ENCODE measurements at places on chromosomes 5 and 9. TPM values are rescaled to one million over a fixed set of nuclear protein-coding genes. Genes with fewer than 3 reads are reported as not detected.

- DNase-seq = no peak
Observed at GRCh38 chr9:105957830-105958229, 263.5 kb downstream of the TMEM38B start.

DNA sequence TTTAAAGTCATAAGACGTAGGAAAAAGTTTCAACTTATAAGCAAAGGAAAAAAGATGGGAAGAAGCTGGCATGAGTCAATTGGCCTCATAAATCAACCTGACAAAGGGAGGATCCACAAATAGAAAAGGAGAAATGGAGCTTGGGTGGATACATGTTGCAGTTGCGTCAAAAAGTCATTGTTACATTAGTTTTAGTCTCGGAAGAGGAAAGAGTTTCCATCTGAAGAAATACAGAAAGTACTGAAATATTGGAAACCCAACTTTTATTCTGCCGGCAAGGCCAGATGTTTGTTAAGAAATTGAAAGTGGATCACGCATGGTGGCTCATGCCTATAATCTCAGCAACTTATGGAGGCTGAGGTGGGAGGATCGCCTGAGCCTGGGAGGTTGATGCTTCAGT is 11.3 kb upstream of the TIMD4 start:
- no peak for DNase-seq

Gene SHB
- total RNA-seq = 14.7 TPM

DNA sequence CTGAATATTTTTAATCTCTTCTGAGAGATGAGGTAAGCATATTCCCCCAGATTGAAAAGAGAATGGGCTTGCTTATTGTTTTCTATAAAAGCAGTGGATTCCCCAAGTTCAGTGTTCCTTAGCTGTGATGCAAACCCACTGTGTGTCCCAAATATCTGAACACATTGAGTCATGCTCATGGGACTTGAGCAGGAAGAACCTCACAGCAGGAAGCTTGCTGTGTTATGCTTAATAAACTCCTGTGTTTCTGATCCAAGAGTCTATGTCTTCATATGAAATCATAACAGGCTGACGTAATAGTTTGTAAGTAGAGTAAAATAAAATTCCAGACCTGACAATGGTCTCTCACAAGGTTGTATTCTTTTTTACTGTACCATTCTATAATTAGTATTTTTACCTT is 24.8 kb upstream of the LOX start:
- DNase-seq = no peak

Gene RASEF
- 0.03 TPM for total RNA-seq

Gene ARSI
- total RNA-seq = 0.65 TPM

DNA sequence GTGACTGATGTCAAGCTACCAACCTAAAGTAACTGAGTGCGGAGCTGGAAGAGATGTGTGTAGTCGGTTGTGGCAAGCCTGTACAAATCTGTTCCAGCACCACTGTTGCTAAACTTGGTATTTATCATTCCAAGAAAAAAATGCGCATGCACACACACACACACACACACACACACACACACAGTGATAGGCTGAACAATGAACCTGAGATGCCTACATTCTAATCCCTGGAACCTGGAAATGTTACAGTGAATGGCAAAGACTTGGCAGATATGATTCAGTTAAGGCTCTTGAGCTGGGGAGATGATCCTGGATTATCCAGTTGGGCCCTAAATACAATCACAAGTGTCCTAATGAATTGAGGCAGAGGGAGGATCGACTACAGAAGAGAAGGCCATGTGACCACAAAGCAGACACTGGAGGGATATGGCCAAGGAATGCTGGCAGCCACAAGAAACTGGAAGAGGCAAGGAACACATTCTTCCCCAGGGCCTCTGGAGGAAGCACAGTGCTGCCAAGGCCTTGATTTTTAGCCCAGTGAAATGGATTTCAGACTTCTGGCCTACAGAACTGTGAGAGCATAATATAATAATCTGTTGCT is 49.7 kb upstream of the LHFPL2 start:
- DNase-seq = no peak

Gene PTPN3
- total RNA-seq = 46.7 TPM

DNA sequence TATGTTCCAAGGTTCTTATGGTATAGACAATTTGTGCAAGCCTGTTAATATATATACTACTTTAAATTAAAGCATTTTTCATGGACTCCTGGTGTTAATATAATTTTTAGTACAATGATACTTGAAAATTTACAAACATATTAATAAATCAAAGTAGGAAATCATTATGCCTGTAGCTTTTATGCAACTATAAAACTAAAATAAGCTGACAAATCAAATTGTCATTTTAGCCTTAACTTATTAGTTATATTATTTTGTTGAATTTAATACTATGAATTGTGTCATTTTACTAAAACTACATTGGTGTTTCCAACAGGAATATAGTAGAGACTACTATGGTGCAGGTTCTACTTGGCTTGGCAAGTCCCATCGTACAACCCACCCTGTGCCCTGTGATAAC is 96.0 kb downstream of the MED10 start:
- DNase-seq = no peak

Gene FOXD4L3
- not detected for total RNA-seq

DNA sequence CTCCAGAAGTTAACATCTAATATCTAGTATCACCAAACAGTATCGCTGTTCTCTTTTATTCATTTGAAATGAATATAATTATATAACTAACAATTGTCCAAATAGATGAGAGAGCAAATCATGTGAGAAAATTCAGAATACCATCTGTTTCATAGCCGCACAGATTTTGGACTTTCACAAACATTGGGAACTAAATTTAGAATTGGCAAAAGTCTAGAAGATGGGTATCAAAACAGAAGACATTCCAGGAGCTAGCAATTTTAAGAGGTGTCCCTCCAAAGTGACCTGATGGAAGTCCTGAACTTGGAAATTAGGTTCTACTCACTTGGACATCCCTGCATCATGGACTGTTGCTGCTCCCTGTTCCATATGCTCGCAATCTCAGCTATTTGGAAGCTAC is 57.0 kb upstream of the FSD1L start:
- DNase-seq = no peak

Gene LVRN
- 1.3 TPM for total RNA-seq

Gene FST
- total RNA-seq = 10.6 TPM

GRCh38 chr5:166708291-166708690 is 1583.2 kb upstream of the WWC1 start:
- DNase-seq = no peak

Gene ITGA2
- 0.78 TPM for total RNA-seq

GRCh38 chr5:33336891-33337636 is 103.7 kb upstream of the TARS1 start:
- DNase-seq = no peak

Gene SHISAL2B
- total RNA-seq = not detected

- no peak for DNase-seq
Observed at GRCh38 chr5:135038813-135039270, 4.8 kb upstream of the PITX1 start.

Gene PCAT7
- total RNA-seq = not detected

GRCh38 chr9:84781458-84781857 is 111.9 kb downstream of the NTRK2 start:
- no peak for DNase-seq

GRCh38 chr5:83507431-83507830 is 35.9 kb downstream of the VCAN start:
- no peak for DNase-seq

Gene SLC6A3
- total RNA-seq = not detected

DNA sequence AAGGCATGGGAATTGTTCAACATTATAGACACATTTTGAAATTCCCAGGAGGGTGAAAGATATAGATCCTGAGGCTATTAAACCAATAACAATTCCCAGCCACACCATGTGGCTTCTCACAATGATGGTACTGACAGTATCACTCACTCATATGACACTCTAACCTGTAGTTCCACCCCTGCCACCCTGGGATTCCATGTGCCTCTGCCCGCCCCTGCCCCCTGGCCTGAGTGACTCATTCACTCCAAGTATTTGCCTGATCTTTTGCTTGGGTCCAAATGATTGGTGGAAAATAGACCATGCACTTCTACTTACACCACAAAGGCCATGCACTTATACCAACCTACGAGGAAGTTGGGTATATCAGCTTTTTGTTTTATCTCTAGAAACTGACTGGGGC is 305.2 kb upstream of the DAB2 start:
- no peak for DNase-seq

DNA sequence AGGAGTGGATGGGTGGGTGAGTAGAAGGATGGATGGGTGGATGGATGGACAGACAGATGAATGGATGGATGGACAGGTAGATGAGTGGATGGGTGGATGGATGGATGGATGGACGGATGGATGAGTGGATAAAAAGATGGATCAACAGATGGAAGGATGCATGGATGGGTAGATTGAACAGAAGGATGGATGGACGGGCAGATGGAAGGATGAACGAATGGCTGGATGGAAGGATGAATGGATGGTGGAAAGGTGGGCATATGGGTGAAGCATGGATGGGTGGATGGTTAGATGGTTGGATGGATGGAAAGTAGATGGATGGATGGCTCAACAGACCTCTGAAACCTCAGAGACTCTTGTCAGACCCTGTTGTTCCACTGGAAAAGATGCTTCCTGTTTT is 10.1 kb downstream of the FLT4 start:
- no peak for DNase-seq

Gene SYNPO
- total RNA-seq = 587 TPM

DNA sequence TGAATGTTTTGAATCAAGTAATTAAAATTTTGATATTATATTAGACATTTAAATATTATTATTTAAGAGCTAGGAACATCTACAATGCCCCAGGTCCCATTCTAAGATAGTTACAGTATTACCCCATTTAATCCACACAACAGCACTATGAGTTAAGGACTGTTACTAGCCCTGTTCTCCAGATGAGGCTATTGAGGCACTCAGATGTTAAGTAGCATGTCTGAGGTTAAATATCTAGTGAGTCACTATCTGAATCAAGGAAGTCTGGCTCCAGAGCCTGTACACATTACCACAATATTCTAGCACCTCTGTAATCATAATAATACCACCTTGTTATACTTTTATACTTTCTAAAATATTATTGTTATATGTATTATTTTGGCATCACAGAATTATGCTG is 304.6 kb downstream of the PDE4D start:
- DNase-seq = no peak

DNA sequence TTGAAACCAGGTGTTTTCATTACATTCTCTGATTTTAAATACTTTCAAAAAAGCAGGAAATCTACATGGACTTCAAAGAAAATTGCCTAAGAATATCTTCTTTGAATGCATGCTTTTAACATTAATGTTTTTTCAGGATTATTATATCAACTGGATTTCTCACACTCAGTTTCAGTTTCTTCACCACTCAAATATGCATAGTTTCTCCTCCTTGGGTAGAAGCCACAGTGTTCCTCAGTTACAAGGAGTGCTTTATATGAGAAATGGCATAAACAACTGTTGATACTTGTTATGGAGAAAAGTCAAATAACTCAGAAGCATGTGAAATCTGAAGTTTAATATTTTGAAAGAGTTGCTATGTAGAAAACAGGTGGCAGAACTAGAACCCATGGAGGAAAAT is 196.9 kb downstream of the DMRTA1 start:
- no peak for DNase-seq

- no peak for DNase-seq
Observed at GRCh38 chr5:132751444-132751843, 4.2 kb downstream of the CCNI2 start.

Measured in Right ventricle myocardium inferior (tissue), 1 donor.